Kidney epithelial cell (primary cell): ENCODE measurements at places on chromosomes 3 and 15.

DNA sequence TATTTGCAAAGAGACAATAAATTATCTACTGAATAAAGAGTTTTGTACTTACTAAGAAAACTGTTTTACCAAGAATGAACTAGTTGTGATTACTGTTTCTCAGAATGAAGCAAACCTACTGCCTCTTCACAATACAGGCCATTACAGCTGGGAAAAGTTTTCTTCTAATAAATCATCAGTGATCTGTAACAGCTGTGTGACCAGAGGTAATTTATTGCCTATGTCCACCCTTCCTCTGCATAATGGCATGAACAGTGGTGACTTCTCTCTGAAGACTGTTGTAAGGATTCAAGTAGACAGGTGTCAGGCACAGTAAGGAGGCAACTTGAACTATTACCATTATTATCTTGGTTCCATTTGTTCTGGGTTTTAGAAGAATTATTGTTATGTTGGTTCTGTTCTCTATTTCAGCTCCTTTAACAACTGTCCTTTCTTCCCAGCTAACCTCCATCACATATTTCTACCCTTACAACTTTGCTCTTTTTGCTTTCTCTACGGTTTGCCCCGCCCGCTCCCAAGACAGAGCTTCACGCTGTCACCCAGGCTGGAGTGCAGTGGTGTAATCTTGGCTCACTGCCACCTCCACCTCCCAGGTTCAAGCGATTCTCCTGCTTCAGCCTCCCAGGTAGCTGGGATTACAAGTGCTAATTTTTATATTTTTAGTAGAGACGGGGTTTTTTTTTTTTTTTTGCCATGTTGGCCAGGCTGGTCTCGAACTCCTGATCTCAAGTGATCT is 51.5 kb downstream of the PRKAR2A start:
- DNase-seq = no peak

GRCh38 chr15:65101411-65101890 is 13.5 kb downstream of the UBAP1L start:
- DNase-seq = peak; percentile 9

GRCh38 chr3:151983538-151983937 is 110.1 kb downstream of the SUCNR1 start:
- no peak for DNase-seq

DNA sequence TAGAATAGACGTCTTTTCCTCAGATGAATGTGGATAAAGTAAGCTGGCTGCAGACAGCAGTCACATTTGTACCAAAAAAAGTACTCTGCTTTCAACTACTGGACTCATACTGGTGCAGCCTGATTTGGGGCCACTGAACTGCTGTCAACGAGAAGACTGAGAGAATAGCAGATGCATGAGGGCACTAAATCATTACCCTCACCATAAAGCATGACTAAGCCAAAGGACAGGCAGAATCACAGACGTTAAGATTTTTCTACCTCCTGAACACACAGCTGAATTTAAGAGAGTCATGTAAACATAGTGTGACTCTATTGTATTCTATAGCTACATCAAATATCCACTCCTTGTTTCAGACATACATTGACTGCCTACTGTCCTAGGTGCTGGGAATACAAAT is 67.8 kb upstream of the CDAN1 start:
- DNase-seq = no peak

- no peak for DNase-seq
Observed at GRCh38 chr3:191958980-191959671, 498.2 kb downstream of the PYDC2 start.

GRCh38 chr3:50572801-50573371 is 3.6 kb downstream of the HEMK1 start:
- DNase-seq = no peak

GRCh38 chr3:98766924-98767323 is 3.8 kb downstream of the ST3GAL6 start:
- no peak for DNase-seq

- no peak for DNase-seq
Observed at GRCh38 chr15:84908564-84908963, 24.1 kb downstream of the SLC28A1 start.

GRCh38 chr3:15520804-15521572 is 518 bp downstream of the COLQ start:
- no peak for DNase-seq

DNA sequence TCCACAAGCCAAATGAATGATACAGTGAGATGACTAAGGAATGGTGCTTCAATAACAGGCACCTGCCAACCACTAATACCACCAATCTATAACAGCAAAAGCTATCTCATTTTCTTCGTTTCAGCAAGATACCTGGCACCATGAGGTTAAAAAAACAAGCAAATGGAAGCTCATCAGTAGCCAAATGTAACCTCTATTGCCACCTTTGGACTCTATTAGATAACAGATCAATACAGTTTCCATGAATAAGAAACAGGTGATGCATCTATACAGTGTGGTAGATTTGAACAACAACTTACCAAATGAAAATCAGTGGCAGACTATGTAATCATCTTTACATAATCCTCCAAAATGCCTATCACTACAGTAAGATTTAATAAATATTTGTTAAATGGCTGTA is 32.8 kb downstream of the PLOD2 start:
- DNase-seq = no peak

DNA sequence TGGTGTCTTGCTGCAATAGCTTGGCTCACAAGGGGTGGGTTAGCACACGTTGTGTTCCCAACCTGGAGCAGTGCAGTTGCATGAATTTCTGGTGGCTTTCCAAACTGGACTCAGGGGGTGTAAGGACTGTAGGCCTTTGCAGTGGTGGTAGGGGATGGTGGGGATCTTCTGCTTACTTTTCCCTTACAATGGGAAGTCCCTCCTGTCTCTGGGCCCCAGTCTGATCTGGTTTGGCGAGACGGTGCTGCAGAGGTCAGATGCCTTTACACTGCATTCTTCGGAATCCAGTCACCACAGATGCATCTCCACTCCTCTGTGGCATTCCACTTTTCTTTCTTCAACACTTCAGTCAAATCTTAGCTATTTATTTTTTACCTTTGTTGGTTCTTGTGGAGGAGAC is 132.1 kb downstream of the DOCK3 start:
- peak; percentile 14 for DNase-seq

DNA sequence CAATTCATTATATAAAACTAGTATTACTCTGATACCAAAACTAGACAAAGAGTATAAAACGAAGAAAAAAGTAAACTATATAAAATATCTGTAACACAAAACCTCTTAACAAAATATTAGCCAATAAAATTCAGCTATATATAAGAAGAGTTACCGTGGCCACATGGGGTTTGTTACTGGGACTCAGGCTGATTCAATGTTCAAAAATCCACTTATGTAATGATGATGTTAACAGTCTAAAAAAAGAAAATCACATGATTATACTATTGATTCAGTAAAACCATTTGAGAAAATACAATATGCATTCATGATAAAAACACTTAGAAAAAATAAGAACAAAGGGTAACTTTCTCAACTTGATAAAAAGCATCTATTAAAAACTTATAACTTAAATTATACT is 18.3 kb downstream of the P2RY1 start:
- no peak for DNase-seq

- no peak for DNase-seq
Observed at GRCh38 chr3:71066849-71067261, 516.7 kb downstream of the FOXP1 start.

- no peak for DNase-seq
Observed at GRCh38 chr3:148881286-148881685, 16.2 kb downstream of the CPA3 start.

- DNase-seq = no peak
Observed at GRCh38 chr3:172181932-172182586, 142.7 kb downstream of the FNDC3B start.

DNA sequence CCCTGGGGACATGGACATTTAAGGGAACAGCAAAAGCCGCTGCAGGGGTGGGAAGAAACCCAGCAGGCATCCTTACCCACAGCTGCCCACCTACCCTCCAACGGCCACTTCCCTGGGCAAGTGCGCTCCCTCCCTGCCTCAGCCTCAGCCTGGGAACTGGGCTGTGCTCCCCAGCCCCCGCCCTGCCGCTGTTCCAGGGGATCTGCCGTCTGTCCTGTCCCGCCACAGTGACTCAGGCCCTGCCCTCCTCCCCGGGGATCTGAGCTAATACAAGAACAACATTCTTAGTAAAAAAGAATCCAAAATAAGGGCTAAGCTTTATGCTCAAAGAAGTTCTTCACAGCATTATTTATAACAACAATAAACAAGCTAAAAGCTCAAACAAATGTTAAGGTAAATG is 7.4 kb upstream of the IQSEC1 start:
- DNase-seq = no peak

DNA sequence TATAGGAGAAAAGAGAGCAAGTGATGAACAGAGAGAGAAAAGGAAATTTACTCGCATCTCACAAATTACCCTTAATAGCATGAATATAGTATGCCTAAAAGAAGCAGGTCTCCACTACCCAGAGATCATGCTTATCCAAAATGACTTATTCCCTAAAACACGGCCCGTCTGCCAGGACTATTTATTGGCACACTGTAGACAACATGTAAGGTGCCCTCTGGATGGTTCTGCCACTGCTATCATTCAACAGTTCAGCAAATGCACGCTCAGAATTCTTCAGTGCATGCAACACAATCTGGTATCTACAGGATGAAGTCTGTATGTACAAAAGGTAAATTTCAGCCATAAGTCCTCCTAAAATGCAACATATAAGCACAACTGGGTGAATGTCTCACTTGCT is 465.8 kb downstream of the SHQ1 start:
- no peak for DNase-seq

DNA sequence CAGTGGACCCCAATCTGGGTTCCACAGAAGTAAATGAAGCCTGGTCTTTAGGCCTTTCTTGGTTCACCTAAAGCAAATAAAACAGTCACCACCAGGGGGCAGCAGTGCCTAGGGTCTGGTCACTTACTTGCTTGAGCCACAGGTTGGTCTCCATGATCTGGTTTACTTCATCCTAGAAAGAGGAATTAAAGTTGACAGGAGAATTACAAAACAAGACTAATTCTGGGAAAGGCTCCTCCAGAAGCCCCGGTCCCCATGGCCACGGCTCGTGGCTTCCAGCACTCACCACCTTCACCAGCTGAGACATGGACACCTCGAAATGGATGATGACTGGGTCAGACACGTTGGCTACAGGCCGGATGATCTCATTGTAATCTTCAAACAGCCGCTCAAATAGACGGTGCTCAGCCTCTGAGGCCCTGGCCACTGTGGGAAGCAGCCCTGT is 2.3 kb downstream of the CHRNA3 start:
- DNase-seq = peak; percentile 21

GRCh38 chr3:175146258-175146657 is 287.1 kb downstream of the NAALADL2 start:
- no peak for DNase-seq

- no peak for DNase-seq
Observed at GRCh38 chr3:130558366-130558765, 41.4 kb downstream of the COL6A6 start.

- no peak for DNase-seq
Observed at GRCh38 chr3:27669591-27669990, 52.5 kb downstream of the EOMES start.

- DNase-seq = no peak
Observed at GRCh38 chr3:87867001-87867400, 191.8 kb downstream of the CGGBP1 start.

DNA sequence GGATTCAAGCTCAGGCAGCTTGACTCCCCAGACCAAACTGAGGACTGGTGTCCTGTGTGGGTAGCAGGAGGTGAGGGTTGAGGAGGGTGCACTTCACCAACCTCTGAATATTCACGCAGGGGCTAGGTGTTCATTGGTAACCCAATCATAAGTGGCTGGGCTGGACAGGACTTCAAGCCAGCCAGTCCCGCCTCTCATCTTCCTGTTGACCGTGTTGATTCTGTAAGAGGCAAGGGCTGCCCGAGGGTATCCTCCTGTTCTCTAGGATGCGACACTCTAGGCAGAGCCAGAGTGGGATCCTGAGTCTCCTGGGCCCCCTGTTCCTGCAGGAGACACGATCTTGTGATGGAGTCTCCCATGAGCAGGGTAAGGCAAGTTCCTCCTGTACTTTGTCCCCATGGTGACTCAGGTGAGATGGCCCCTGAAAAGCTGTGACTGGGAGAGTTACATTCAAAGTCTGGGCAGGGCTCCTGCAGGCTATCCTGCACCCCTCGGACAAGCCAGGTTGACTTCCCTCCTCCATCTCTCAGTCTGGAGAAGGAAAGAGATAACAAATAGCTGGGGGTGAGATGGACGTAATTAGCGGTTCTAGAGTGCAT is 58.1 kb upstream of the POMGNT2 start:
- no peak for DNase-seq

- DNase-seq = no peak
Observed at GRCh38 chr3:175932586-175932985, 1073.5 kb downstream of the NAALADL2 start.

- DNase-seq = no peak
Observed at GRCh38 chr15:32905481-32905880, 187.7 kb downstream of the GREM1 start.

DNA sequence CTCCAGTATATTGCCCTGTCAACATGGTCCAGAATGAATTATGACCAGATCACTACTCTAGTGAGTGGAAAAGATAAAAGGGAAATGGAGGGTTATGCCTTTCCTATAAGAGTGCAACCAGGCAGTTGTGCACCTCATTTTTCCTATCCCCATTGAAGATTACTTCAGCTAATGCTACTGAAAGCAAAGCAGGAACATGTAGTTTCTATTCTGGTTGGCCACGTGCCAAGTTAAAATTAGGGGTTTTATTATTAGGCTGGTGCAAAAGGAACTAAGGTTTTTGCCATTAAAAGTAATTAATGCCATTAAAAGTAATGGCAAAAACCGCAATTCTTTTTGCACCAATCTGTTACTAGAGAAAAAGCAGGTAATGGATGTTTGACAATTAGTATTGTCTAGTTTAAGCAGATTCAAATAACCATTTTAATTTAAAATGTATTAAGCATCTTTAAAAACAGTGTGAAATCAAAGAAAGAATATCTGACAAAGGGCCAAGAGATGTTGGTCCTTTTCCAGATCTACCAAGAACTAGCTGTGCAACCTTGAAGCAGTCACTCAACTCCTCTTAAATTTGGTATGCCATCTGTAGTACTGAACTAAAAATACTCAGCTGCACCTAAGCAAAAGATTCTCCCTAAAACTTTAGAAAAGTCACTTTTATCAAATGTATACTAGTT is 567.5 kb upstream of the CCDC54 start:
- DNase-seq = no peak

DNA sequence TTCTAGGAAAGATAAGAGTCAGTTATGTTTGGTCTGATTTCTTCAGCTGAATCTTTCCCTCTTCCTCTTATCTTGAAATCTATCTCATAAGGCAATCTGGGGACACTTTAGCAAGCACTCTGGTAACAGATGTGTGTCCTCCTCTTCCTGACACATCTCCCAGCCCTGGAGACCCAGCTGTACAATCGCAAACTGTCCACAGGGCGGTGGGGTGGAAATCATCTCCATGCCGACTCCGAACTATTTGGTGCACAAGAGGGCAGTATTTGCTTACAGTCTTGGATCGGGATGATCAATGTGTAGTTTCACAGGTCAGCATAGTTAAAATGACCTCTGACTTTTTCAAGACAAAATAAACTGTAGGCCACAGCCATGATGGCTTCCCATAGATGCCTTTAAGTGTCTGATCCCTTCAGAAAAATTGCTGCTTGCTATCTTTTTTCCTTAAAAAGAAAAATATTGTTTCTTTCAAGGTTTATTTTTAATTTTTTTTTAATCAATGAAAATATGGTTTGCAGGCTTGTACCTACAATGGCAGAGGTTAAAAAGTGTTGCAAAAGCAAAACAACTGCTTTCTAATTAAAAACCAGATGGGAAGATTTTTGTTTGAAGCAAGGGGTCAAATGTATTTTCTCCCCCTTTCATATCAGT is 17.7 kb downstream of the EEFSEC start:
- DNase-seq = no peak
